ENCODE measurements at places on chromosomes 7 and 10. TPM values are rescaled to one million over a fixed set of nuclear protein-coding genes. Genes with fewer than 3 reads are reported as not detected.

DNA sequence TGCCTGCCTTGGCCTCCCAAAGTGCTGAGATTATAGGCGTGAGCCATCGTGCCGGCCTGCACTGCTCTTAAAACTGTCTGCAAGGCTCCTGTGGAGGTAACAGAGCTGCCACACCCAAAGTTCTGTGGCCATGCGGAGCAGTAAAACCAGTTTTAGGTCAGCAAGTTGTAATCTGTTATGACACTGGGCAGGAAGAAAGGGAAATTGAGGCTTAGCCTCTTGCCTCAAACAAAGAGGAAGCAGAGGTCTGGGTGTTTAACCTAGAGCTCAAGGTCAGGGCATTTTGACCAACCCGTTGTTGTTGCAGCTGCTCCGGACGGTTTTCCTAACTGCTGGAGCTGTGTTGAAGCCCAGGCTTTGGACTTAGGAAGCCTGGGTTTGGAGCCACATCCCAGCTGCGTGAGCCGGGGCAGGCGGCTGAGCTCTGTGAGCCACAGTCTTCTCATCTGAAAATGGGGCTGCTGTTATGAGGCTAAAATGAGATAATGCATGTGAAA lies 7.4 kb upstream of the RRP12 start:
- no peak for DNase-seq

GRCh38 chr10:48509974-48510692 lies 94.7 kb downstream of the ARHGAP22 start:
- no peak for DNase-seq

DNA sequence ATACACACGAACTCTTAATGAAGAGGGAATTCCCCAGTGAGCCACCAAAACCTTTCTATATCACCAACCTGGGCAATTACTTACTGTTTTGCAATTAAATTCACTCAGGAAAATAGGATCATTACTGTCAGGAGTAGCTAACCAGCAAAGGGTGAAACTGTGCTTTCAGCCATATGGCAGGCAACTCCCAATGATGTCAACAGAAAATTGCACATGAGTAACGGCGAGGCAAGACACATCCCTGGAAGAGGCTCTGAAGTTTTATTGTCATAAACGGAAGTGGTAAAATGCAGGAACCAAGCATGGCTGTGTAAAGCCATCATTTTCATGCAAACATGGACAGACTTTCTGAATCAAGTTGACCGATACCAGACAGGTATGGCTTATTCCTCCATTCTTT lies 548.9 kb upstream of the AUTS2 start:
- no peak for DNase-seq

Gene WNT8B
- polyA plus RNA-seq = 0.64 TPM

GRCh38 chr10:110137142-110137545 lies 70.3 kb upstream of the MXI1 start:
- peak; percentile 51 for DNase-seq

DNA sequence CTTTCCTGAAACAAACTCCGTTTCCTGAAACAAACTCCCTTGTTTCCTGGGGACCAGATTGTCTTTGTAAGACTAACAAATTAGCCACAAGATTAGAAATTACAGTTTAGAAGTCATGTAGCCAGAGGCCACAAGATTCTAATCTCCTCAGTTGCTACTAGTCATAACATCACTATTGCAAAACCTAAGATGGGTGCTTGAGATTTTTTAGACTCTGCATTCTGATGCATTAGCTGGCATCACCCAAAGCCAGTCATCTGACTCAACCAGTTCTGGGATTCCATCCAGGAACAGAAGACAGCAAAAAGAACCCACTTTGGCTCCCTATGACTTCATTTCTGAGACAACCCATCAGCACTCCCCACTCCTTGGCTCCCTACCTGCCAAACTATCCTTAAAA lies 367.9 kb upstream of the MBL2 start:
- DNase-seq = no peak

DNA sequence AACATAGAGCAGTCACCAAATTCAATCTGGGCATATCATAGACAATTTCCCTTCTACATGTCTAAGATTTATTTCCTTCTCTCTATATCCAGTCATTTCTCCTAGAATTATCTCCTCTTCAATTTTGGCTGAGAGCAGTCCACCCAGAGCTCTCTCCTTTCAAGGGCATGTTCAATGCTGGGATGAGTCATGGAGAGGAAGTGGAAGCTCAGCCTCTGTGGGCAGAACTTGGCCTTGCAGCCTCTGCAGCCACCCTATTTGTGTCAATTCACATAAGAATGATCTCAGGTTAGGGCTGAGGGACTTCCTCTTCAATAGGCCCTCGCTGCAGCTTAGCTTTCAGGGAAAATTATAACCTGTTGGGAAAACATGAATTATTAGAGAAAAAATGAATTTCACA lies 560.8 kb downstream of the POM121L12 start:
- no peak for DNase-seq

DNA sequence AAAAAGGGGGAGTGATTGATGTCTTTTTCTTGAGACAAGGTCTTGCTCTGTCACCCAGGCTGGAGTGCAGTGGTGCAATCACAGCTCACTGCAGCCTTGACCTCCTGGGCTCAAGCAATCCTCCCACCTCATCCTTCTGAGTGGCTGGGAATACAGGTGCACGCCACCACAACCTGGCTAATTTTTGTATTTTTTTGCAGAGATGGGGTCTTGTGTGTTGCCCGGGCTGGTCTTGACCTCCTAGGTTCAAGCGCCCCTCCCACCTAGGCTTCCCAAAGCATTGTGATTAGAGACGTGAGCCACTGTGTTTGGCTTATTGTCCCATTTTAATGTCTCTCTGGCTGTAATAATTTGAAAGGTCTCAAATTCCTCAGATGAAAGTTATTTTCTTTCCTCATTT lies 21.8 kb downstream of the UPP1 start:
- DNase-seq = no peak

- DNase-seq = peak; percentile 69
Measured at GRCh38 chr7:17298102-17298839, at the start of gene AHR. AHR (plus strand) TSS chr7:17298652; CDS start chr7:17299265, 613 bp downstream.

GRCh38 chr7:151917791-151918509 lies 38.3 kb upstream of the GALNTL5 start:
- DNase-seq = no peak

DNA sequence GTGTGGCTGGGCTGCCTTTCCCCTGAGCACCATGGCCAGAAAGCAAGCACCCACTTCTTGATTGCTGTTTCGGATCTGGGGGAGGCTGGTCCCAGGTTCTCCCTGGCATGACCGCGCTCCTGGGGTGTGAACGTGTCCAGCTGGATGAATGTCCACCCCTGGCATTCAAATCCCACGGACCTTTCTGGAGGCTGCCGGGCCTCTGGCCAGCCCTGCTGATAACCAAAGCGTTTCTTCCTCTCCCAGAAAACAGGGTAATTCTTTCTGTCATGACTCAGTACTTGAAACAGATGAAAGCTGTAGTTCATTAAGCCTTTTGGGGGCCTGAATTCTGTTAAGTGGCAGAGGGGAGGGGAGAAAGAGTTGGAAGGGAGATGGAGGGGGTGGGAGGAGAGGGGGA lies 73.1 kb upstream of the SAMD8 start:
- no peak for DNase-seq

DNA sequence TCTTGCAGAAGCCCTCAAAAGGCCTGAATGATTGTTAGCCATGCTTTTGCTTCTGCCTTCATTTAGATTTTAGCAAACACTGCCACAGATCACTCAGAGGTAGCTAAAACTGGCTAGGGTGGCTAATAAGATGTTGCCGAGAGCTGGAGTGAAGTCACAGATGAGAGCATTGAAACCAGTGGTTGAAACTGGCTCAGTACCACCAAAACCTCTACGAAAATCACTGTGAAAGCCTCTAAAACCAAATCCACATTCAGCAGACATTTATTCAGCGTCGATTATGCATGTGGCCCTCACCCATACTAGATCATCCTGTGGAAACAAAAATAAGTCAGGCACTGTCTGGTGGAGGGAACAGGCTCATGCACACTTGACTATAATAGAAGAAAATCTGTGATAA lies 50.8 kb downstream of the PIK3CG start:
- no peak for DNase-seq

Gene SLC26A5
- polyA plus RNA-seq = not detected

DNA sequence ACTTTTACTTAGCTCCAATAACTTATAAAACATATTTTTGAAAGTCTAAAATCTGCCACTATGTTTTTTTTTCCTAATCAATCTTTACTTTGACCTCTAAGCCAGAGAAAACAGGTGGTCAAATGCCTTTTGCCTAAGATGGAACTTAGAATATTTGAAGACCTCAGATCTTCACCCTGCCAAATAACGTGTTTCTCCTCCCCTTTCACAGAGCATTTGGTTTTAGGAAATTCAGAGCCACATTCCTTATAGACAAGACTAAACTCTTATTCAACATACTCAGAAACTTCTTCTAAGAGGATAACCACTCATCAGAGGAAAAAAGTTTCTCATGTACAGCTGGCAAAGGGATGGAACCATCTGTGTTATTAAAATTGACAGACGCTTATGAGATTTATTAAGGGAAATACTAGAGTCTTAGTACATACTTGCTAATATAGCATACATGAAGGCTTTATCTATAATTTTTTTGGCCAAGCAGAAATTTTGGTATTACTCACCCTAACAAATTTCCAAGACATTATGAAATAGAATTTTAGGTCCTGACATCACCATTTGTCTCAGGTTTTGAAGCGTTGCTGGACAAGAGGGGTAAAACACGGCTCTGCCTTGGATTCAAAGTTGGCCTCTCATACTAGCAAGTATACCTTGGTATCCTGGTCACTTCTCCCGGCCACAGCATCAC lies 2.6 kb upstream of the EGFR start:
- DNase-seq = no peak

Gene DENND2A
- 40.2 TPM for polyA plus RNA-seq

Gene POMZP3
- polyA plus RNA-seq = 10.6 TPM

GRCh38 chr7:70679661-70680060 lies 452.3 kb upstream of the GALNT17 start:
- DNase-seq = no peak

Gene LLCFC1
- 0.43 TPM for polyA plus RNA-seq

DNA sequence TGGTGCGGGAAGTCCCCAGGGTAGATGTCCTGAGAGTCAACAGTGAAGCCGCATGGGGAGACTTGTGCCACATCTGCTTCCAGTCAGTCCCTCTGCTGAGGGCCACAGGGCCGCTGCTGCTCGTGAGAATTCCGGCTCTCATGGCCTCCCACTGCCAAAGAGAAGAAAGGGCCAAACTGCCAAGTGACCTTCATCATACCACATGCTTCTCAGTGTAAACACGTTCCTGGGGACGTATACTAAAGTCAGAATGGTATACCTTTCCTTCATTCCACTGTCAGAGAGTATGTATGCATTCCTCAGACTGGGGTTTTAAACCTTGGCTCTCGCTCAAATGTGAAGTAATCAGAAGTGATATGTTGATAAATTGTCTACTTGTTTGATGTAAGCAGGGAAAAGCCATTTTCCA lies 52.8 kb upstream of the SEC61G start:
- DNase-seq = no peak

Data from right renal pelvis (tissue), 4 donors.